ENCODE measurements at places on chromosomes 12 and 14.

GRCh38 chr12:112190231-112191025, 65.1 kb downstream of the TRAFD1 start:
- no peak for DNase-seq

- DNase-seq = no peak
These were observed 107.4 kb downstream of the TSHR start for GRCh38 chr14:81062816-81063215.

DNA sequence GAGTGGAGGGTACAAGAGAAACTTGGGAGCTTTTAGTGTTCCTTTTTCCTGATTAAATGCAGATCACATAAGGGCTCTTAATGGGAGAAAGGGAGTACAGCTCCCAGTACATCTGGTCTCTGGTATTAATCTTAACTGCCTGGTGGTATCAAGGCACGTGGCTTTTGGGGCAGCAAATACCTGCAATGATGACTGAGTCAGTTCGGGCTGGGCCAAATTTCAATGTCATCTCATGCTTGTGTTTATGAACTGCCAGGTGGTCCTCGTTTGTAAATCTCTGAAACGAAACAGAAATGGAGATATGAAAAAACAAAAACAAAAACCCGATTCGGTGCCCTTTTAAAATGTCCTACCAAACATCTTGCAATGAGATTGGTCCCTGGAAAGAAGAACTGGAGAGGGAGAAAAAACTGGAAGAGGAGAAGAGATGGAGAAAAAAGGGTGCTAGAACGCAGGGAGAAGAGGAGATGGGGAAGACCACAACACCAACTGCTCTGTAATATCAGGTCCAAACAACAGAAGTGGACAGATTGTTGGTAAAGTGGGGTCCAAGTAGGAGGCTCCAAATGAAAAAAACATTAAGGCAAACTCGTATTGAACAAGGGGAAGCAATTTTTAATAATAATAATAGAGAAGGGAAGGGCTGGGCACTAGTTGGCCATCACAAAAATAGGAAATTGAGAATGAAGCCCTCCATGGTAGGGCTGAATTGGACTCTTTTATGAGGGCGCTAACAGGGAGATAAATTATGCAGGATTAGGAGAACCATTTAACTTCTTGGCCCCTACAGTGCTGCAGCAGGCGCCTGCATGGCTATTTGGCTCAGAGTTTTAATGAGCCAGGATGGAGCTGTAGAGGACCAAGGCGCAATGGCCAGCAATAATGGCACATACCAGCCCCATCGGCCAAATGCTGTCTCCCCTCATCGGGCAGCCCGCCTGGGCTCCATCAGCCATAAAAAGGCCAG, 45.4 kb upstream of the NPFF start:
- no peak for DNase-seq

- DNase-seq = no peak
These were observed 2.0 kb upstream of the RNASE8 start for GRCh38 chr14:21055432-21056117.

DNA sequence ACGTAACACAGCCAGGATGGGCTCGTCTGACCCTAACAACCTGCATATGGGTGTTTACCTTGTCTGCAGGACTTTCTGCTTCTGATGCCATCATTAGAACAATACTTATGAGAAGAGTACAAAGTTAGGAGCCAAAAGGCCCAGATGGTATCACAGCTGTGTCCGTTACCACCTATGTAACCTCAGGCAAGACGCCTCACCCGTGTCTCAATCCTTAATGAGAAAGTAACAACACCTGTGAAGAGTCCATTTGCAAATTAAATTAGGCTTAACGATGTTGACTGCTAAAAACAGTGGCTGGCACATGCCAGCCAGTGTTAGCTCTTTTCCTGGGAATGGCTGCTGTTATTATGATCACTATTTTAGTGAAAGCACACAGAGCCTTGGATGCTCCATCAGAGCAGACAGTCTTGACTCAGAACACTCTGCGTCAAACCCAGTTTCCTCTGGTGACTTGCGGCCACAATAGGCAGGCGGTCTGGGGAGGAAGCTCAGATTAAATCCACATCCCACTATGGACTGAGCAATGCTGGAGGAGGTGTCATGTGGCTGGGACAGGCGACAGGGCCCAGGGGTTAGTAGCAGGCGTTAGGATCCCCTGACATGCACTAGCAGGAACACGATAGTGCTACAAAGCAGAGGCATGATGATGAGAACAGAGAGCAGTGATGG, 125.3 kb downstream of the SLC15A4 start:
- DNase-seq = no peak

GRCh38 chr12:11881835-11882234, 188.9 kb upstream of the BCL2L14 start:
- DNase-seq = no peak

DNA sequence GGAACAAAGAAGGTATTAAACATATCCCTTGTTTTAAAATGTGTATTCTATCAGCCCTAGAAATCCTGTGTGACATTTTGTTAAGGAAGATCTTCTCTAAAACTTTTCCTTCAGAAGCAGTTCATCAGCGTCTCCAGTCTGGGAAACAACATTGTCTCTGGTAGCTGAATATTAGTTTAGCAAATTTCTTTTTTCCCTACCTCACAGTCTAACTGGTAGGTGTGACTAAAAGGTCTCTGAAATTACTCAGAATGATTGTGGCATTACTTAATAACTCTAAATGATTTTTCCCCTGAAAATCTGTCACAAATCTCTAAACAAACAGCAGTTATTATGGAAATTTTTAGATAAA, 1044.8 kb downstream of the FLRT2 start:
- DNase-seq = no peak

GRCh38 chr14:60975551-60975950, 5.3 kb downstream of the TRMT5 start:
- DNase-seq = no peak

Measured in stimulated activated CD8-positive, alpha-beta memory T cell treated with anti-CD3 and anti-CD28 coated beads, Interleukin-7, amount 100 ng/mL, for 4 hours (primary cell).